MV-4-11 (cell line): ENCODE measurements at places on chromosomes 16 and 17.

DNA sequence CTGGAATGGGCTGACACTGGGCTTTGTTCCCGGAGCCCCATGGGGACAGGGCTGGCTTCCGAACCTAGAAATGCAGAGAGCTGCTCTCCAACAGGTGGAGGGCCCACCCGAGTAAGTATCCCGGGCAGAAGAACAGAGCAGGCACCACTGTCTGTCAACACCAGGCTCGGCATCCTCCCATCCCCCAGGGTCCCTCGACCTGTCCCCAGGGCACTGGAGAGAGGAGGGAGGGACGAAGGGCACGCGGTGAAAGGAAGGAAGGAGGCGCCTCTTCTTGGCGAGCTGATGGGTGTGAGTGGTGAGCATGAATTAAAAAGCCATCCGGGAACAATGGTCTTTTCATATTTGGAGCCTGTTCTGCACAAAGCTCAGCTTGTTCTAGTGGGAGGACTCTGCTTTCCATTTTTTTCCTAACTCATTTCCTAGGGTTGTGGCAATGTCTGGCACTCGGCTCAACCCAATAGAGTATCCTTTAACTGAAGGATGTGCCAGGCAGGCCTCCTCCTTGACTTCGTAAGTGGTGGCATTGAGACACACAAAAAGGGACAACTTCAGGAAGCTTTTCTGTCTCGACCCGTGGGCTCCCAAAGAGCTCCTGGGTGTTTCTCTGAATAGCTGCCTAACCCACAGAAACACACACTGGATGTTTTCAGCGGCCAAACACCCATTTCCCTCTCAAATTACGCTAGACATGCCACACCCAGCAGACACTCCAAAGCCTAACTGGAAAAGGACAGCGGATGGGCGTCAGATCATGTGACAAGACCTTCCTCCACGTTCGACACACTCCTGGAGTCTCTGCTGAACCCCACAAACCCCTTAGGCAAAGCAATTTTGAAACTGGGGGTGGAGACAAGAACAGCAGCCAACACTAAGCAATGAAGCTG, 47.7 kb downstream of the ZFHX3 start:
- DNase-seq = no peak

DNA sequence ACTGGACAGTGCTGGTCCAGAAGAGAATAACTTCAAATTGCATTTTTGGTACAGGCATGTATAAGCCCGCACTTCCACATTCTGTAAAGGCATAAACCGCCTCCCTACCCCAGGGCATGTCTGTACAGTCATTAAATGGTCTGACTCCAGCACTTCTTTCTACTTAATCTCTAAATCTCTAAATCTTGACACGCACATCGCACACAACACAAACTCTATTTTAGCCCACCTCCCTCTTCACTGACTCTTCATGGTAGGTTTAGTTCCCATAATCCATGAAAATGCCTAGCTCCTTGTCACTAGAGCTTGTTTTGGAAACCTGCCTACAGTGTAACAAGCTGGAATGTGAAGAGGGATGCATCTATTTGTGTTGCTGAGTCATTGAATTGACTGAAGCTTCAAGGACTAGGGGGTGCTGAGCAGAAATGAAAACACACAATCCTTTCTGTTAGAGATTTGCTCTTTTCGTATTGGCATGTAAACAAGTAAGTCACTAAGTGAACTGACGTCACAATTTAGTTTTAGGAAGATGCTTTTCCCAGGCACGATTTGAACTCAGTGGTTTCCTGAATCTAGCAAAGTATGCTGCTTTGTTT, 1.6 kb upstream of the DUSP14 start:
- peak; percentile 14 for DNase-seq

DNA sequence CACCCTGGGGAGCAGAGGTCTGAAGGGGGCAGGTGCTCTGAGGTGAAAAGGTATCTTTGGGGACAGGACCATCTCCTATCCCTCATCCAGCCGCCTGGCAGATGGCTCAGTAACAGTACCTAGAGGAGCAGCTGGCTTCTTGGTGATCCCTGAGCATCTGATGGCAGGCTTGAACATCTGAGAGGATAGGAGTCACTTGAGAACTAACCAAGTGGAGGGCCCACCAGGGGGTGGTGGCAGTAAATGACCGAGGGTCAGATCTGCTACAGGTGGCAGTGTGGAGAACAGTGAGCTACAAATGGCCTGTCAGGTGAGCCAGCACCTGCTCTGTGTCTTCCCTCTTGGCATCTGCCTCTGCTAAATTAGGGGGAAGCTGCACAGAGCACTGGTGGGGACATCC, 13.8 kb downstream of the HROB start:
- DNase-seq = no peak

GRCh38 chr16:83404261-83404660, 403.5 kb upstream of the HSBP1 start:
- DNase-seq = no peak

DNA sequence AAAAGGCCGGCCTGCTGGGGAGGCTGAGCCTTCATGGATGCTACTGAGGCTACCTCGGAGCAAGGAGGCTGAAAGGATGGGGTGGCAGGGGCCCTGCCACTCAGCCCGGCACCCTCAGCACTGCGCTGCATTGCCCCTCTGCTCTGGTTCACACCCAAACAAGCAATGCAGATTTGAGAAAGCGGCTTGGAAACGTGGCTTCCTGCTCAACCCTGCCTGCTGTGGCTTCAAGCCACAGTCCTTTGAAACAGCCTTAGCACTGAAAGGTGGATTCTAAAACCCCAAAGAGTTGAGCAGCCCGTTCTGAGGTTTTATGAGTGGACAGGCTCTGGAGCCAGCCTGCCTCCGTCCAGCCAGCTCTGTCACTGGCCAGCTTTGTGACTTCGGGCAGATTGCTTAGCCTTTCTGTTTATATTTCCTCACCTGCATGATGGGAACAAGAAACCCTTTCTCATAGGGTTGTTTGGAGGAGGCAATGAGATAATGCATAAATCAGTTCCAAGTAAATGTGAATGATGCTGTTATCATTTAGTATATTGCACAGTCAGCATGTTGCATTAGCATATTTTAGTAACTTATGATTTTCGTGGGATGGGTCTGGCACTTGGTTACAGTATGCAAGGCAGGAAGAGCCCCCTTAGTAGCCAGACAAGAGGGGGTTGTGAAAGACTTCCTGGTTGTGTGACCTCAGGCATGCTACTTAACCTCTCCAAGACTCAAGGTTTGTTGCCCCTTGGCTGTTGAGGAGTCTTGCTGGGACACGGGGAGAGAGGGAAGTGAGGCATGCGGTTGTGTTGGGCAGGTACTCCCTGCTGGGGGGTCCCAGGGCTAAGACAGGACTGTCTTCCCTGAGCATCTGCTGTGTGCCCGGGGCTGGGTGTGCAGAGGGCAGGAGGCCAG, 23.6 kb downstream of the CRISPLD2 start:
- no peak for DNase-seq

- DNase-seq = no peak
Measured at GRCh38 chr17:82376042-82376730, 4.6 kb downstream of the UTS2R start.

- DNase-seq = no peak
Measured at GRCh38 chr17:73582821-73583220, 61.4 kb downstream of the SDK2 start.

DNA sequence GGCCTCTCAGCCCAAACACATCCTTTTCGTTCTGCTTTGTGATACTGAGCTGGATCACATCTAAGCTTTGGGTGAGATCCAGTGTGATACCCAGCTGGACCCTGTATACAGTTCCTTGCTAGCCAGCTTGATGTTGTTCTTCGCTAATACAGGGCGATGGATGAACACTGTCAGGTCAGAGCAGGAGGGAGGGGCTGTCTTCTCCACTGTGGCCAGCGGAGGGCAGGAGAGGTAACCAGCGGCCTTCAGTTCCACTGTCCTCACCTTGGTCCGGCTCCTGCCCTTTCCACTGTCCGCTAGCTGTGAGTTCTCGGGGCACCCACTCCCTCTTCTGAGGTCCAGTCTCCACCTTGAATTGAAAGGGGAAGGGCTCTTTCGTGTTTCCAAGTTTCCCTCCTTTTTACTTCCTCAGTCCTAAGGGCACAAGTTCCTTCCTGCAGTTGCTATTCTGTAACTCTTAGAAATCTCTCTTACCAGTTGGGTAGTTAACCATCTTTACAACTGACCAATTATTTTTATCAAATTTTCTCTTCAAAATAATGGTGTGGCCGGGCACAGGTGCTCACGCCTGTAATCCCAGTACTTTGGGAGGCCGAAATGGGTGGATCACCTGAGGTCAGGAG, 3.0 kb upstream of the ZNF213 start:
- peak; percentile 42 for DNase-seq

DNA sequence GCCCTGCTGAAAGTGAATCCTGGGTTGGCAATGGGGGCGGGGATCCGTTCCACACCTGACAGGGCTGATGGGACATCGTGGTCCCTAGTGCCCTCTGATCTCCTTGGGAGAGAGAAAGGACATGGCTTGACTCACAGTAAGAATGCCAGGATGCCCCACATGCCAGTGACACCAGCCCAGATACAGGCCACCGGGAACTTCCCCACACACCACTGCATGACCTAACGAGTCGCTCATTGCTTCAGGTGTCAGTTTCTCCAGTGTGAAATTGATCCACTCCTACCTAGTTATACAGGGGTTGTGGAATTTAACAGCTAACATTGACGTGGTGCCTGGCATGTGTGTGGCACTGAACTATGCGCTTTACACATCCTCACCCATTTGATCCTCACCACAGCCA, 7.5 kb downstream of the CD300LG start:
- DNase-seq = no peak

DNA sequence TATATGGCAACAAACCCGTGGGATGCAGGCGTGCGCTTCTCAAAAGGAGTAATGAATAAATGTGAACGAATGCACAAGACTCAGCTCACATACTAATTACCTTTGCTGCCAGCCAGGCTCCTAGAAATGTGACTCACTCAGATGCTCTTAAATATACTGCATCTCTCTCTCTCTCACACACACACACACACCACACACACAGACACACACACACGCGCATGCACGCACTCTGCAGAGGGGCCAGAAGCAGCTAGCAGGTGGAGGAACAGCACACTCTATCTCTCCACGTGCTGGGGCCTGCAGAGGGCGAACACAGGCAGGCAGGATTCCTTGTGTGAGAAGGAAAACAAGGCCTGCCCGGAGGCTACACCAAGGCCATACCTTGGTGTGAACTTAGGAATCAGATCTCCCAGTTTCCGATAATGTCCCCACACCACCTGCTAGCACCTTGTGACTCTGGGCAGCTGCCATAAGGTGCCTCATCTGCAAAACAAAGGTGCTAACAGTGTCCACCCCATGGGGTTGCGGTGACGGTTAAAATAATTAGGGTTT, 5.3 kb downstream of the GPRC5B start:
- no peak for DNase-seq

DNA sequence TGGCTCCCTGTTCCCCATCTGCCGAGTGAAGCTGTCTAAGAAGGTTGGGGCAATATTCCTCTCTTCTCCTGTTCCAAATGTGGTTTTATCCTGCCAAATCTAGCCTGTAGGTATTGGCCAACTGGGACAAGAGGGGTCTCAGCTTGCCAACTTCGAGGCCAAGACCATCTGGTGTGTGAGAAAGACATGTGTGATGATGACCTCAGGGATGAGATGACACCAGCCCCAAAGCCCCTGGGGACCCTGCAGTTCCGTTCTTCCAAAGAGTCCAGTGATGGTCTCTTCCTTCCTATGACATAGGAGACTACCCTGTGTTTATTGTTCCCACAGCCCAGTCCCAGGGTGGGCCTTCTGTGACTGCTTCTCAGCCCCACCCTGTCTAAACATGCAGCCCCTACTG, 34.8 kb upstream of the ADAMTS18 start:
- DNase-seq = no peak

DNA sequence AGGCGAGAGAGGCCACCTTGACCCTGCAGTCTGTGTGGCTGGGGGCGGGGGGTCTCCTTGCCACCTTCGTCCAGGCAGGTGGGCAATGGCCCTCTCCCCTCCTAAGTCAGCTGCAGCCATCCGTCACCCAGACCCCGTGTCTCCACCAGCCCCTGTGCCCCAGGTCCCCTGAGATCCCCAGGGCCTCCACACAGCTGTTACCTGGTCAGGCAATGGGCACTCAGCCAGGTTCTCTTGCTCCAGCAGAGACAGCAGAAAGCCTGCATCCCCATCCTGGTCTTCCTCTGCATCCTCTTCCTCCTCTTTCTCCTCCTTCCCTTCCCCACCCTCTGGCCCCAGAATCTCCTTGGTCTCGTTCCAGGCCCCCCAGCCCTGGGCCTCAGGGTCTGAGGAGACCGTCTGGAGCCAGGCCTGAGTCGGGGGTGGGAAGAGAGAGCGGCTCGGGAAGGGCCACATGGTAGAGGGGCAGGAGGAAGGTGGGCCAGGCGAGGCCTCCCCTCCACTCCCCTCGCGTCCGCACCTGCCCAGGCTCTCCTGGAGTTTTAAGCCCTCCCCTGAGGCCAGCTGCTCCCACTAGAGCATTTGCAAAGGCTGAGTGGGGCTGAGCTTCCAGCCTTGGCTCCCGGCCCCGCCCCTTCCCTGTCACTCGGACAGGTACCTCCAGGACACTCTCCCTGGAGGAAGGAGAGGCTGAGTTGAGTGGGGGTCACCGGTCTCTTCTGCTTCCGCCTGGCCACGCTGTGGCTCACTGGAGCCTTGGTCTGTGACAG, at the start of gene PABPN1L:
Gene PABPN1L (minus strand): TSS at position 510 of the 770 bp plus-strand sequence. CDS start 54 bp downstream, at position 456.
- DNase-seq = no peak

GRCh38 chr16:58661199-58661830, 23.3 kb downstream of the SLC38A7 start:
- DNase-seq = peak; percentile 88

DNA sequence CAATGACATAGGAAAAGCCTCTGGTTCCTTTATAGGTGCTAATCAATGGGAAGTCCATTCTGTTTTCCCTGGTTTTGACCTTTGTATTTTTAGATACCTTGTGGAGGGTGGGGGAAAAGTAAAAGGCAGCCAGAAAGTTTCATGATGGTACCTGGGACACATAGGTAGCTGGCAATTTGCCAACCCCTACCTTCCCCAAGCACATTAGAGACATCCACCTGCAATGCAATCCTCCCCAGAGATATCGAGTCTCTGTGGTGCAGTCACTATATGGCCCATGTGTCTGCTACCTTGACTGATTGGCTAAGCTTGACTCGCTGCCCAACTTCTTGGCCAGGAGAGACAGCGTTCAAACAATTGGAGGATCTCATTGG, 86.4 kb downstream of the IRX3 start:
- no peak for DNase-seq

DNA sequence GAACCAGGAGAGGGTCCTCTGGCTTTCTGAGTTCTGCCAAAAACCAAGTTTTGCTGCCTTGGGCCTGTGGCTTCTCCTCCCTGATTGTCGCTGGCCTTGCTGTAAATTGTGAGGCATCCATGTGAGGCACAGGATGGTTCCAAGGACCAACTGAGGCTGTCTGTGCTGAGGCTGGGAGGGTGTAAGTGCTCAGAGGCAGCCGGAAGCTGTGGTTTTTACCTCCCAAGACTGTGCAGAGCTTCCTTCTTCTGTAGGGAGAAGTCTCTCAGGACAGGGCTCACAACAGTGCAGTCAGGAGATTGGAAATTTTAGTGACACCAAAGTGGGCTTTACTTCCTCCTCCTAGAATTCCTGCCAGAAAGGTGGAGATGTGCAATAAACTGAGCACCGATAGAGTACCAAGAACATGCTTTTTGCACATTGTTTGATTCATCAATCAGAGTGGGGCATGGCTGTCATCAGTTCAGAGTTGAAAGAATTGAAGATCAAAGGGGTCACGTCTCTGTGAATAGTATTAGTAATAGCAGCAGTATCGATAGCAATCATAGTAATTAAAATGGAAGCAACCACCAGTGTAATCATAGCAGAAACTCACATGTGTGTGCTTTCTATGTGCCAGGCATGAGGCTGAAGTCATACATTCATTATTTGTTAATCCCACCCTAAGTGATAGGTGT, 467.1 kb downstream of the WWOX start:
- DNase-seq = peak; percentile 31
